ENCODE measurements at places on chromosomes 1 and 21.

- no peak overlapping the region for H3K27ac ChIP-seq
- no peaks in the 10 kb centered on the region for H3K27me3 ChIP-seq
- H3K4me1 ChIP-seq = no peaks in the 10 kb centered on the region
- H3K4me3 ChIP-seq = no peak overlapping the region
Observed at GRCh38 chr1:99496067-99496466, 149.8 kb upstream of the PALMD start.

DNA sequence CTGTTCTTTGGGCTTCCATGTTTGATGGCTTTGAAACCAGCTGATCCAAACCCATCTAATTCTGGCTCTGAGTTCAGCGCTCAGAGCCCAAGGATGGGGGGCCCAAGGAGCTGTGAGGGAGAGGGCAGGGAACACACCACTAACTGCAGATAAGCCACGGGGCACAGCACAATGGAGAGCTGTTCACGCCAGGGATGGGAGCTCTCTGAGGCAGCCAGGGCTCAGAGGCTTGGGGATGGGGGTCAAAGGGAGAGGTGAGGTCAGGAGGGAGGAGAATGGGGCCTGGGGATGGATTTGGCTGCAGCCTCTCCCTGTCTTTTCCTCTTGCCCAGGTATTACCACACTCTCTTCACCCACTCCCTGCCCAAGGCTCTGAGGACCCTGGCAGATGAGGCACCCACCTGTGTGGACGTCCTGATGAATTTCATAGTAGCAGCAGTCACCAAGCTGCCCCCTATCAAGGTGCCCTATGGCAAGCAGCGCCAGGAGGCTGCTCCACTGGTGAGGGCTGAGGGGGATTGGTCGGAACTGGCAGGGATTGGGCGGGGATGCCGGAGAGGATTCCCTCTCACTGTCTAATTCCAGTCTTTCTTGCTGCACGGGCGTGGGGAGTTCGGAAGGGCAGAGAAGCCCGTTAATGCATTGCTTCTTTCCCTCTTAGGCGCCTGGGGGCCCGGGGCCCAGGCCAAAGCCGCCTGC lies 11.3 kb downstream of the SLC30A2 start:
- H3K27ac ChIP-seq = peak overlapping the region; percentile 81
- H3K4me3 ChIP-seq = peak overlapping the region; percentile 52
- no peaks in the 10 kb centered on the region for H3K27me3 ChIP-seq
- peaks cover 27% of the 10 kb centered on the region for H3K4me1 ChIP-seq
- DNase-seq = no peak

DNA sequence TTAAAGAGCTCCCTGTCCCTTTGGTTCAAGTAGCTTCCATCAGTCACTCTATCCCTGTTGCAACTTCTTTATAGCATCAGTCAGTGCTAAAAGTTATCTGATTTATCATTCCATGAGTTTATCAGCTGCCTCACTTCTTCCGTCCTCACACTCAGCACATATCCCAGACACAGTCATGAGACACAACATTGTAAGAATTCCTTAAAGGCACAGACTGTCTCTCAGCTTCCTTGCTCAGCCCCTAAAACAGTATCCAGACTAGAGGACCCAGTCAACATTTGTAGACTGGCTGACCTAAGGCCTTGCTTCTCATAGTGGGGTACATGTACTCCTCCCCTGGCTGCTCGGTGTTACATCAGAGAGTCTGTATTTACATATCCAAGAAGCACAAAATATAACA lies 164.9 kb upstream of the ADGRL2 start:
- no peak overlapping the region for H3K4me3 ChIP-seq
- H3K27me3 ChIP-seq = no peaks in the 10 kb centered on the region
- H3K4me1 ChIP-seq = no peaks in the 10 kb centered on the region
- no peaks in the 10 kb centered on the region for H3K36me3 ChIP-seq

GRCh38 chr1:47763591-47764171 lies 233.5 kb downstream of the TRABD2B start:
- H3K4me3 ChIP-seq = no peak overlapping the region
- H3K27me3 ChIP-seq = no peaks in the 10 kb centered on the region
- no peak for DNase-seq
- H3K4me1 ChIP-seq = peaks cover 4% of the 10 kb centered on the region
- H3K27ac ChIP-seq = no peak overlapping the region

DNA sequence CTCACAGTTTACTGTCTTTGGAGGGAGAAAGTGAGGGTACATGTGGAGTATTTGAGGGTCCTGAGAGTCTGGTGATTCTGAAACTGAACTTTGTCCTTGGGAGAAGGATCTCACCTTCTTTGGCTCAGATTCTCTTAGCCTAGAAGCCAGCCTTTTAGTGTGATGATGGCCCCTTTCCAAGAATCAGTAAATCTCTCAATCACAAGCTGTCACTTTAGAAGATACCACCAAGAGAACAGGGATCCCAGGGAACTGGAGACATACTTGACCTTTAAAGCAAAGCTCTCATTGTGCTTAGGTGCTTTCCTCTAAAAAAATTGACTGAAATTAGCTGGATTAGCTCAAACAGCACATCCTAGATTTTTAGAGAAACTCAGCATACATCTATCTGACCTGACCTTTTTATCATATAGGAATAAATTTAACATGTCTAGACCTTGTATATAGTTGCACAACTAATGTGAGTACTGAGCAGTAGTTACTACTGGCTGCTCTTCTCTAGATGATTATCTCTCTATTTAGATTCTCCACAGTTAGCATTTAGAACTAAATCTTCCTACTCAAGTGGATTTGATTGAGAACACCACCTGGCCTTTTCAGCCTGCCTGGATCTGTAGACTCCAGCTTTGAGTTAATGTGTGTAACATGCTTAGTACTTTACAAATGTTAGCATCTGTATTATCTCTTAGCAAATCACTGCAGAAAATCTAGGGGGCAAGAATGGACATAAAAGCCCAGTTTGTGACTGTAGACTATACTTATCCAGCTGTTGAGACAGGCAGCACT lies 157.7 kb downstream of the MAST2 start:
- H3K27me3 ChIP-seq = no peaks in the 10 kb centered on the region
- H3K27ac ChIP-seq = no peak overlapping the region
- DNase-seq = no peak
- H3K4me1 ChIP-seq = no peaks in the 10 kb centered on the region
- no peaks in the 10 kb centered on the region for H3K36me3 ChIP-seq

- H3K27me3 ChIP-seq = no peaks in the 10 kb centered on the region
- no peak overlapping the region for H3K27ac ChIP-seq
- H3K4me1 ChIP-seq = no peaks in the 10 kb centered on the region
- no peaks in the 10 kb centered on the region for H3K36me3 ChIP-seq
- DNase-seq = no peak
Observed at GRCh38 chr1:168627370-168627769, 51.0 kb downstream of the XCL1 start.

- no peak overlapping the region for H3K4me3 ChIP-seq
- H3K27ac ChIP-seq = no peak overlapping the region
- peaks cover 7% of the 10 kb centered on the region for H3K4me1 ChIP-seq
- no peaks in the 10 kb centered on the region for H3K36me3 ChIP-seq
- no peak for DNase-seq
Observed at GRCh38 chr21:34792504-34793089, 123.8 kb downstream of the CLIC6 start.

Measured in pancreas (tissue), 10 donors.